ENCODE measurements at places on chromosomes 5 and 9. TPM values are rescaled to one million over a fixed set of nuclear protein-coding genes. Genes with fewer than 3 reads are reported as not detected.

DNA sequence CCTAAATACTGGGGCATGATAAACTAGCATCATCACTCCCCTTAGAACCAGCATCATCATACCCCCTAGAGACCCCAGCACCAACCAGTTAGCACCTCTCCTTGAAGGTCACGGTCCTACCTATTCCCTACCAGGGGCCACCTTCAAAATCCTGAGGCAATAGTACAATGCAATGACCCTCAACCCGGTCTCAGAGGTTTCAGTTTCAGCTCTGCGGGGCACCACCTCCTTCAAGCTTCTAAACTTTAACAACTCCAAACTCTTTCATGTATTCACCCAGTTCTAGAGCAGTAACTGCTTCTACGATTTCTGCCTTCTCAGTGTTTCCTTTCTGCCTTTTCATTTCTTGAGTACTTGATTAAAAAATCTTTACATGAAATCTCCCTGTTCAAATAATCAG lies 130.1 kb upstream of the EPB41L4A start:
- DNase-seq, result no peak

KCTD16 gene
- 0.03 TPM for total RNA-seq

GRCh38 chr5:35833224-35833623 lies 23.5 kb upstream of the IL7R start:
- no peak for DNase-seq

GRCh38 chr9:70120834-70121510 lies 77.3 kb downstream of the MAMDC2 start:
- DNase-seq, result peak; percentile 86

ZNF169 gene
- total RNA-seq, result 1.6 TPM

DNA sequence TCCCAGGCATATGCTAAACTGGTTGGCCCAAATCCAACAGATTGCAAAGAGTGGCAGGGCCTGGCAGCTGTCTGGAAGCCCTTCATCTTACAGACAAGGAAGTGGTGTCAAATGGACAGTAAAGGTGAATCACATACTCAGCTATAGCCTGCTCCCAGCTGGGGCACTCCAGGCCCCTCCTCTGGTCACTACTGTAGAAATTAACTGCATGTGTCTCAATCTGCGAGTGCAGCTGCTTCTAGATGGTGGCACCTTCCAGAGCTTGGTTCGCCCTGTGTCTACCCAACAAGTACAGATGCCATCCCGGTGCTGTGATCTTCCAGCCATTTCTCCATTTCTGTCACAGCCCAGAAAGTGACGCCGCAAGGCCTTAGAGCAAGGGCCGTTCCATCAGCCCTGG lies 50.2 kb downstream of the OTULIN start:
- no peak for DNase-seq

GRCh38 chr9:85610074-85610860 lies 131.5 kb downstream of the AGTPBP1 start:
- DNase-seq, result no peak

DNA sequence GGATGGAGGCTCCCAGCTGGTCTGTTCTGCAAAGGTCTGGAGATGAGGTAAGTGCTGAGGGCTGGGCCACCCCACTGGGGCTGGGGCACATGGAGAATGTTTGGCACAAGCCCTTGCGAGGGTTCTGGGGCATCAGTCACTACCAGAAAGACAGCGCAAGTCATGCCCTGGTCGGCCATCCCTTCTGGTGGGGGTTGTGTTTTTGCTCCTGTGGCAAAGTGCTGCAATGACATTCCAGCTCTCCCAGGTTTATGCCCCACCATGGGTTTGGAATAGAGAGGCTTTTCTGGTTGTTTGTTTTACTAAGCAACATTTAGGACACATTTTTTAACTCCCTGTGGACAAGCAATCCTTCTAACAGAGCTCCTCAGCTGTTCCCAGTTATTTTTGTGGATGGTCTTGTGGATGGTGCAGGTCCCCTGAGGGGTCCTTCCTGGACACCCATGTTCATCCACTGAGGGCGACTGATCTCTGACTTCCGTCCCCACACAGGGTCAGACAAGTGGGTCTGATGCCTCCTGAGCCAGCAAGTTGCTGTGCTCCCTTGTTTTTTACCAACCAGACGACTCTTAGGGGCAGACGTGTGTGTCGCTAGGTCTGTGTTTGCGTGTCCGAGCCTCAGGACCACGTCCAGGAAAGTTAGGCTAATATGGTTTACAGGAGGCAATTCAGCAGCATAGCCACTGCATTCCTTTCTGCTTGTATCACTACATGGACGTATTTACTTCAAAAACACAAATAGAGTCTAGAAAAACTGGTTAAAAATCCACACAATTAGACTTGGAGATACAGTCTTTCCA lies 64.9 kb upstream of the ECM2 start:
- no peak for DNase-seq

GRCh38 chr5:2577312-2578036 lies 174.0 kb downstream of the IRX2 start:
- DNase-seq, result no peak

- DNase-seq, result no peak
Measured at GRCh38 chr9:99274016-99274415, 51.9 kb downstream of the SEC61B start.

GRCh38 chr9:129076640-129077037 lies 4.3 kb upstream of the DOLPP1 start:
- DNase-seq, result no peak

DNA sequence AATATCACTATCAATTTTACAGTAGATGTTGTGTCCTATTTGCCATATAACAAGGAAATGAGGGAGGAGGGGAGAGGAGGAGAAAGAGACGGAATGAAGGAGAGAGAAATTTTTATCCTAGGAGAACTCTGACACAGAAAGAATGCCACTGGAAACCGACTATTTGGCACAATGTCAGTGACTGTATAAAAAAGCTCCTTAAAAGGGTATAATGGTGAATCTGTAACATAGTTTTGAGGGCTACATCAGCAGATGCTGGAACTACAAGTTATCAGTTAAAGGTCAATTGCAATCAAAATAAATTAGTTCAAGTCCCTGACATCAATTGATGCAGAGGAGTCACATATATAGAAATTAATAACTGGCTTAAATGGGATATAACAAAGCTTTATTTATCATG lies 5.7 kb downstream of the EDIL3 start:
- no peak for DNase-seq

DNA sequence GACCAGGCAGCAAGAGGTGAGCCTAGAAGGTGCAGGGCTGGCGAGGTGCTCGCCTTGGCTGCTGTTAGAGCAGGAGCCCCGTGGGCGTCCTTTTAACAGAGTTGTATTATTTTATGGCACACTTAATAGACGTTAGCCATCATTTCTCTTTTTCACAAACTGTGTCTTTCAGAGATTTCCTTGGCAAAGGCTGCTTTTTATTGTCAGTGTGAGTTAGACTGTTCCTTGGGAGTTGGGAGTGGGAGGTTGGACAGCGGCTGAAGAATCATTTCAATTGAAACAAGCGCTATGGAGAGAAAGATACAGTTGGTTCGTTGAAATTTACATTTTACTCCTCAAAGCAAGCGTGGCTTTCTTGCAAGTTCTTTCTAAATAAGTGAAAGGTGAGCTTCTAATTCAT lies 133.2 kb downstream of the TRIO start:
- DNase-seq, result no peak

- no peak for DNase-seq
Measured at GRCh38 chr9:106637486-106637885, 225.5 kb upstream of the ZNF462 start.

FAM193B gene
- total RNA-seq, result 29.5 TPM

GRCh38 chr5:31853398-31854135 lies 214.6 kb downstream of the PDZD2 start:
- DNase-seq, result no peak

DNA sequence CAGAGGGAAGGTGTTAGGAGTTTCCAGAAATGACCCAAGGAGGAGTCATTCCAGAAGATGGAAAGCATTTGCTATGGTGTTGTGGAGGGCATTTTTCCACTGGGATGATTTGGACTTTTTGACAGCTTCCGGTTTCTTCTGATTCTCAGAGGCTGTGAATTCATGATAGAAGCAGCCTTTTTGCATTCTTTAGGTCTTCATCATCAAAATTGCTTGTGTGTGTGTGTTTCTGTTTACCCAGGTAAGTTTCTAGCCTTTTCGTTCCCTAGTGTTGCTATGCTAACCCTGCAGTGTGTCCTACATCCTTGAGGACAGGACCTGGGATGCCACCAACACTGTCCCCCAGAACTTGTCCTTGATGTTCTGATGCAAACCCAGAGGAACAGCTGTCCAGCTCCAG lies 19.6 kb downstream of the IRX1 start:
- DNase-seq, result no peak

FBXW2 gene
- total RNA-seq, result 41.0 TPM

GRCh38 chr5:103375350-103375749 lies 116.8 kb downstream of the MACIR start:
- no peak for DNase-seq

GRCh38 chr9:134824583-134824982 lies 56.0 kb upstream of the FCN2 start:
- peak; percentile 31 for DNase-seq

AK3 gene
- total RNA-seq, result 198 TPM

All from Right ventricle myocardium inferior (tissue), 1 donor.